Bronchial epithelial cell (primary cell): ENCODE measurements at places on chromosomes 12 and 14. TPM values are rescaled to one million over a fixed set of nuclear protein-coding genes. Genes with fewer than 3 reads are reported as not detected.

DNA sequence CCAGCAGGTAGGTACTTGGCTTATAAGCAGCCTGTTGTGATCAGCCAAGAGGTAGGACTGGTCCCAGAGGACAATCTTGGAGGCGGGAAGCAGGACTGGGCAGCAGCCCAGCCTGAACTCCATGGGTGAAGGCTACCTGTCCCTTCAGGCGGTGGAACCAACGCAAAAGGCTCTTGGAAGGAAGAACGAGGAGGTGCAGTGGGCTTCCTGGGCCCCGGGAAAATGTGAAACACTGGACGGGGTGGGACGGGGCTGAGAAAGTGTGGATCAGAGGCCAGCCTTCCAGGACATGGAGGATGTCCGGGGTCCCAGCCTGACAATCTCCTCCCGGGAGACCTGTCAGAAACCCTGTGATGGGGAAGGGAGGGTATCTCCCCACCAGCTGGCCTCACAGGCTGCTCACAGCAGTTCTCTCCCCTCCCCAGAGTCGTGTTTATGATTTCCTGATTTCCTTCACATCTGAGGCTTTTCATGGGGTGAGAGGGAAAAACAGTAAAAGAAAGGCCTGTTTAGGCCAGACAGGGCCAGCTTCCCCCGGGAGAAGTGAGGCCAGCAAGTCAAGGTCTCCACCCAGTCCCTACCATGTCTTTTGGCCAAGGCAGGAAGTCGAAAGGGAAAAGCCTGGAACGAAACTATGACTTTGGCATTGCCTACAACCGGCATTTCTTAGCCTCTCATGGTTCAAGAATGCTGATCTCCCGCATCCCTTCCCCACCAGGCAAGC lies 11.3 kb downstream of the CMKLR1 start:
- no peak for DNase-seq

GRCh38 chr12:131950182-131950913 lies 606 bp downstream of the EP400 start:
- no peak for DNase-seq

DNA sequence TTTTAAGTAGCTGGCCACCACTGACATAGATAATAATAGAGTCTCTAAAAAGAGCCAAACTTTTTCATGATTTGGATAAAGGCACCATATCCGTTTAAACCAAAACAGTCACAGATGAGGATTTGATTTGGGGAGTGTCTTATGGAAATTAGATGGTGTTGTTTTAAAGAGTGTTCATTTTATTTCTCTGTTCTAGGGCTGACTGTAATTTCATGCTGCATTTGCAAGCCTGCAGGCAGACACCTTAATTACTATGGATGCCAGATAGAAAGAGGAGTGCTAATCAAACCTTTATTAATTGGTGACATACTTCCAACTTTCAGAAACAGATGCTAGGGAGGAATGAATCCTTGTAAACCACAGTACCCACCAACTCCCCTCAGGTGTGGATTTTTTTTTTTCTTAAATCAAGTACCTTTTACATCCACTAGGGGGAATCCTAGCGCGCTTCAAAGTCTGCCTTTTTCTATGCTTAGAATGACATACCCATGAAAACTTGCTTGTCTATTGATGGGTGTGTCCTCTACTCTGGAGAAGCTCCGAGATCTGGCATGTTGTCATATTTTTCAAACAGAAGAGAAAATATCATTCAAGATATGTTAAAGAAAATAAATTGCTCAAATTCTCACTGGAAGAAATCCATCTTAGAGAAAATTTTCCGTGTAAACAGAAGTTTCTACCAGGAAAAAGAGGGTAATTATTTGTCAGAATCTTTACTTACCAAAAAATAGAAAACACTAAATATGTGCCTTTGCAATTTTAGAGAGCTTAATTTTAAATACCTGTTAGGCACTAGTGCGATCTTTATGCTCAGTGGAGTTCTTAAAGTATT lies 14.2 kb upstream of the PLXNC1 start:
- peak; percentile 60 for DNase-seq

GRCh38 chr12:27237790-27238771 lies 6.0 kb upstream of the STK38L start:
- peak; percentile 20 for DNase-seq

- DNase-seq = no peak
These were observed 8.8 kb upstream of the EGLN3 start for GRCh38 chr14:33959692-33960151.

DNA sequence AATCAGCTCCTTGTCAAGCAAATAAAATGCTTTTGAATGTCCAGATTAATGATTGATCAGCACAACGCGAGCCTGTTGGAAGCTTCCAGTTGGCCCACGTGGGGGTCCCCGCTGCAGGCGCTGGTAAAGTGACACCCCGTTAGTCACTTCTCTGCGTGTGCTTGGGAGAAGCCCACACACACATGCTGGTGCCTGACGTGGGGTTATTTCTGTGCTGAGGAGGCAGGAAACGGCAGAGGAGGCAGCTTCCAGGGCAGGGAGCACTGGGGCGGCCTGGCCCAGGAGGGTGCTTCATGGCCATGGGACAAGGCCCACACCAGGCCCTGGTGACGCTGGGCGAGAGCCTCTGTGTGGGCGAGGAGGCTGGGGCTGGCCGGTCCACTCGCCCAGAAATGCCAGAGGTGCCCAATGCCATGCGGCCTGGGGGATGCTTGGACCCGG lies 101.5 kb downstream of the KIF26A start:
- no peak for DNase-seq

GRCh38 chr12:97167598-97167997 lies 260.5 kb downstream of the NEDD1 start:
- DNase-seq = no peak

GRCh38 chr12:123054371-123054770 lies 73.9 kb downstream of the ARL6IP4 start:
- DNase-seq = no peak

- DNase-seq = no peak
These were observed 54.4 kb upstream of the PRMT8 start for GRCh38 chr12:3436461-3437065.

DNA sequence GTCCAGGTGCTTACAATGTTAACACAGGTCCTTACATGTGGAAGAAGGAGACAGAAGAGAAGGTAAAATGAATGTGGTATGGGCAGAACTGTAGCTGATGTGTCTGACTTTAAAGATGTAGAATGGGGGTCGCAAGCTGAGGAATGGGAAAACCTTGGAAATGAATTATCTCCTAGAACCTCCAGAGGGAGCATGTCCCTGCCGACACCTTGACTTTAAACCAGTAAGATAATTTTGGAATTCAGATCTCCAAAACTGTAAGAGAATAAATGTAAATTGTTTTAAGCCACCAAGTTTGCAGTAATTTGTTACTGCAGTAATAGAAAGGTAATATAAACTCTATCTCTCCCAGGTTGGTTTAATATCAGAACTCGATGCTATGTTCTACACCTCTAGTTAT lies 80.1 kb upstream of the ALG10 start:
- DNase-seq = peak; percentile 7

DNA sequence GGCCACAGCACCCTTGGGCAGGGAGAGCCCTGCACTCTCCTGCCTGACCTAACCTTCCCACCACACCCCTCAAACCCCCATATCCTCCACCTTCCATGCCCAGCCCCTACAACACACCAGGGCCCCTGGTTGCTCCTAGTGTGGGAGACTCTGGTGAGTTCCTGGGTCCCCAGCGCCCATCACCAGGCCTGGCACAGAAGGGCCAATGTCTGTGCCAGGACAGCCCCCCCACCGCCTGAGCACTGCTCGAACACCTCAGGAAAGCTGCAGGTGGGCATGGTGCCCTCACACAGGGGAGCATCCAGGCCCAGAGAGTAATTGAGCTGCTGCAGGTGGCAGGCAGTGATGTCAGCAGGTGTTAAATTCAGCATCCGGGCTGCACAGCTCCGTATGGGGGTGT lies 15.2 kb downstream of the ADCY6 start:
- no peak for DNase-seq

The AKAP6 gene
- 4.2 and 10.6 TPM in 2 replicates for total RNA-seq

The STAB2 gene
- total RNA-seq = not detected in 2 replicates

The KRT6C gene
- total RNA-seq = 16.8 and 138 TPM in 2 replicates

The FOXG1 gene
- total RNA-seq = not detected in 2 replicates

The LRRC10 gene
- total RNA-seq = not detected in 2 replicates

The SLC25A47 gene
- total RNA-seq = not detected in 2 replicates

The FOXN4 gene
- not detected in 2 replicates for total RNA-seq

The CLMN gene
- 2.2 and 3.9 TPM in 2 replicates for total RNA-seq
